ENCODE measurements at places on chromosomes 11 and 22.
A peak's percentile ranks its signal among the peaks of the same experiment; 100 is the strongest.

DNA sequence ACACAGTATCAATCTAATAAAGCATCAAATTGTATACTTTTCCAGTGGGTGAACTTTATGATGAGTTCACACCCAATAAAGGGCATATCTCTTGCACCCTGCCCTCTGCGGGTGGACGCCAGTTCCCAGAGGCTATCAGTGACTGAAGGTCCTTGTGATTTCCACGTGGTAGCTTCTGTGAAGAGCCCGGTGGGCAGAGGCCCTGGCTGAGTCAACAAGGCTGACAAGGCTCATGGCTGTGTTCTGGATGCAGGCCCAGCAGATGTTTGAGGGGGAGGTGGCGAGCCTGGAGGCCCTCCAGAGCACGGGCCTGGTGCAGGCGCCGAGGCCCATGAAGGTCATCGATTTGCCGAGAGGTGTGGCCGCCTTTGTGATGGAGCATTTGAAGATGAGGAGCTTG is 71.4 kb downstream of the PIWIL3 start:
- peak; percentile 40 for DNase-seq
- no peak overlapping the region for H3K4me3 ChIP-seq
- peaks cover 44% of the 10 kb centered on the region for H3K4me1 ChIP-seq
- H3K27me3 ChIP-seq: peaks cover 8% of the 10 kb centered on the region
- H3K27ac ChIP-seq: no peak overlapping the region

DNA sequence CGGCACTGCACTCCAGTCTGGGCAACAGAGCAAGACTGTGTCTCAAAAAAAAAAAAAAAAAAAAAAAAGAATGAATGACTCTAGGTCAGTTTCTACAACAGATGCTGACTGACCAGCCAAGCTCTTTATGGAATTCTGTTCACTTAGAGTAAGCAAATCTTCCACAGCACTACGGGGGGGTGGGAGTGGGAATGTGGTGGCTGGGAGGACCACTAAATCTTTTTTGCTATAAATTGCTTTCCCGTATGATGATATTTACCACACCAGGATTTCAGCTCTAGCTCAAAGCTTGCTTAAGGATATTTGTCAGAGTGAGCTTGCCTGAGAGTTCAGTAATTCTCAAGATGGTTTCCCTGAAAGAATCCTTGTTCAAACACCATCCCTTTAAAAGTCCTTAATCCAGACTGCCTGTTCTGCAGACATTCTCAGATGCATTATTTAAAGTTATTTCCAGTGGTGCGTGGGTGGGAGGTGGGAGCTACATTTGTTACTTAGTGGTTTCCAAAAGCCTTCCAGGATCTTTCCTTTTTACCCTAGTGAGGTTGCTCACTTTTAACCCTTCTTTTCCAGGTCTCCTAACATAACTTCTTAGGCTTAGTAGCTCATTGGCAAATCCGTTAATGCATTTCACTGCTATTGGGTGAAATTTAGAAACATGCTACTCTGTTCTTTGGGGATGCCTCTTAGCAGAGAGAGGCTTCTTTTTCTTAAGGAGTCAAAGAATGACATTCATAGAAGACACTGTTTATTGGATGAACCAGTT is 65.9 kb downstream of the UBASH3B start:
- DNase-seq: peak; percentile 46
- no peak overlapping the region for H3K4me3 ChIP-seq
- H3K27ac ChIP-seq: no peak overlapping the region
- no peaks in the 10 kb centered on the region for H3K27me3 ChIP-seq
- peaks cover 28% of the 10 kb centered on the region for H3K4me1 ChIP-seq

DNA sequence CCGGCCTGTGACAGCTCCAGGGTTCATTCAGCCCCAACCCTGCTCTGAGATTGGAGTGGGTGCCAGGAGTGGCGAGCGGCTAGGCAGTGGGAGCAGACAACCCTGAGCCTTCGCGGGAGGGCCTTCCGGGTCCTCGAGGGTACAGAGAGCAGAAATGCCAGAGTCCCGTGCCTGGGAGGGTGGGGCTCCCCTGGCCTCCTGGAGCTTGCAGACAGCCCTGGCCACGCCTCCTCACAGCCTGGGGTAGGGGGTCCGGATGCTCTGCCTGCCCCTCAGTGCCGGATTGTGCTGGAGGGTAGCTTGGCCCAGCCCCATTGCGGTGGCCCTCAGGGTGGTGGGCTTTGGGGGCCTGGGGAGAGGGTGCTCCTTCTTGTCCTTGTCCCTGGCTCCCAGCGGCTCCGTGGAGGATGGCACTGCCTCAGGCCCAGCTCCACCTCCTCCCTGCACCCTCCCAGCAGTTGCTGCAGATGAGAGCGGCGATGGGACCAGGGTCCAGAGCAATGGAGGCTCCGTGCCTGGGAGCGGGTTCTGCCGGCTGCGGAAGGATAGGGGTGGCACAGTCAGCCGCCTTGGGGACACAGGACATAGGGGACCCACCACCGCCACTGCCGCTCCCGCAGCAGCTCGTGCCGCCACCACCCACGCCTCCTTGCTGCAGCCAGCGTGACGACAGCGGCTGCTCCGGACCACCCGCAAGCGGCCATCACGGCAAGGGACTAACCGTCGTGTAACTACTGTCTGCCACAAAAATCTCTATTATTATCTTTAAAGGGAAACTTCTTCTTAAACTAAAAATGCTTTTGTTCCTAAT is 34.9 kb upstream of the OR10G7 start:
- DNase-seq: no peak
- peaks cover 50% of the 10 kb centered on the region for H3K27me3 ChIP-seq
- no peaks in the 10 kb centered on the region for H3K4me1 ChIP-seq
- no peak overlapping the region for H3K27ac ChIP-seq
- peak overlapping the region; percentile 29 for H3K4me3 ChIP-seq
- no peaks in the 10 kb centered on the region for H3K36me3 ChIP-seq

DNA sequence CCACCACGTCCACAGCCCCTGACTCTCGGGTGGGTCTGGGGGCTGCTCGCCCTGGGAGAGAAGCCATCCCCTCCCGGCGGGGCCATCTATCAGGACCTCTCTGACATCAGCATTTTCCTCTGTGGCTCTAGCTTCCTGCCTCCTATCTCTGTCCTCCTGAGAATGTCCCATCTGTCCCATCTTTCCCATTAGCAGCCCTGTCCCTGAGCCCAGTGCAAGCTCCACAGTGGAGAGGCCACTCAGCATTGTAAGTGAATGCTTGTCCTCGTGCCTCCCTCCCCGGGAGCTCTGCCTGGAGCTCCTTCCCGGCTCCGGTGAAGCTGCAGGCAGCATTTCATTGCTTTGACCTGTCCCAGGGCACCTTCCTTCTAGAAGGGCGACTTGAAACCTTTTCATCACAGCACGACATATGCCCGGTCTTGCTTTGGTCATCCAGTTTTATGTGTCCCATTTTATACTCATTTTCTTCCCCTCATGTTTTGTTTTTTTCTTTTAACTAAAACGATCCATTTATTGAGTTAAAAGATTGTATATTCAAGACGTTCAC is 49.7 kb downstream of the RTN4R start:
- no peak for DNase-seq
- H3K36me3 ChIP-seq: no peaks in the 10 kb centered on the region
- H3K4me1 ChIP-seq: peaks cover 11% of the 10 kb centered on the region

DNA sequence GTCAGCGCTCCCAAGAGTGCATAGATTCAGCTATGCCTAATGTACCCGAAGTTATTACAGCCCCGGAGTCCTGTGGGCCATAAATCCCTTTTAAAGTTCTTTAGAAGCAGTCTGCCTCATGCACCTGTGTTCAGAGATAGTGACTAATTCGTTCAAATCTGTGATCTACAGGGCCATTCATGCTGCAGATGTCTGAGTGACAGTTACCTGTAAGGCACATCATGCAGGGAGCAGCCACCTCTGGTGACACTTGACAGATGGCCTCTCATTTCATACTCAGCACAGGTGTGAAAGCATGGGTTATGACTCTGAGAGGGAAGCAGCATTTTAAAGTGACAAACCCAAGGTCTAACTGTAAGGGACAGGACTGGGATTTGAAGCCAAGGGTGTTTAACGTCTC is 2.4 kb upstream of the E2F8 start:
- H3K4me3 ChIP-seq: no peak overlapping the region
- no peaks in the 10 kb centered on the region for H3K36me3 ChIP-seq
- DNase-seq: no peak
- H3K4me1 ChIP-seq: peaks cover 34% of the 10 kb centered on the region
- no peak overlapping the region for H3K27ac ChIP-seq
- peaks cover 21% of the 10 kb centered on the region for H3K27me3 ChIP-seq

- no peak overlapping the region for H3K4me3 ChIP-seq
- H3K36me3 ChIP-seq: no peaks in the 10 kb centered on the region
- no peaks in the 10 kb centered on the region for H3K4me1 ChIP-seq
- no peak for DNase-seq
- no peaks in the 10 kb centered on the region for H3K27me3 ChIP-seq
These were observed 22.2 kb downstream of the MRGPRG start for GRCh38 chr11:3196161-3197043.

DNA sequence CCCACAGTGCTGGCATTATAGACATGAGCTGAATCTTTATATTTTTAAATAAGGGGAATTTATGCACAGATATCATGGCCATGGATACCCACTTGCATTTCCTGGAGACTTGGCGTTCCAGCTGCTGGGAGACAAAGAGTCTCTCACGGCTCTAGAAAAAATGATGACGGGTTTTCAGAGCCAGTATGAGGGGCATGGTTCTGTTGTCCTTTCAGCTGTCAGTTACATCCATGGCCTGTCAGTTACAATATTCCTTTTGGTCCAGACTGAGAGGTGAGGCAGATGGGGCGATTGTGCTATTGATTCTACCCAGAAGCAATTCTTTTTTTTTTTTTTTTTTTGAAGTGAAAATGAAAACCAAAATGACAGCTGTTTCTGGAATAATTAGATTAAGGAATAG is 29.7 kb downstream of the USH1C start:
- no peak for DNase-seq
- H3K4me3 ChIP-seq: no peak overlapping the region
- H3K36me3 ChIP-seq: peaks cover 3% of the 10 kb centered on the region

- no peak for DNase-seq
- H3K4me3 ChIP-seq: peak overlapping the region; percentile 69
- H3K27ac ChIP-seq: no peak overlapping the region
- peaks cover 35% of the 10 kb centered on the region for H3K36me3 ChIP-seq
- H3K4me1 ChIP-seq: peaks cover 8% of the 10 kb centered on the region
These were observed 1.2 kb downstream of the SVIP start for GRCh38 chr11:22828373-22828772.

- H3K27ac ChIP-seq: no peak overlapping the region
- DNase-seq: no peak
- H3K4me3 ChIP-seq: no peak overlapping the region
- no peaks in the 10 kb centered on the region for H3K4me1 ChIP-seq
These were observed 1197.5 kb upstream of the TENM4 start for GRCh38 chr11:80638296-80638695.

DNA sequence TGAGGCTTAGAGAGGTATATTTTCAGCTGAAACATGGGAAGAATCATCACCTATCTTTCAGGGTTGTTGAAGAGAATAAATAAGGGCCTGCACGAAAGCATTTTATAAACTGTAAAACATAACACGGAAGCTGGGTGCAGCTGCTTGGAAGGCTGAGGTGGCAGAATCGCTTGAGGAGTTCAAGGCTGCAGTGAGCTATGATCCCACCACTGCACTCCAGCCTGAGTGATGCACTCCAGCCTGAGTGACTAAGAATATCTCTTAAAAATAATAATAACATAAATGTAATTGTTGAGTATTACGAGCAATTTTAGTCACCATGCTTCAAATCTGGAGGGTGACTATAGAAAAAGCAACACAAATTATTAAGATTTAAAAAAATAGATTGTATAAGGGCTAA is 16.3 kb downstream of the RBFOX2 start:
- no peaks in the 10 kb centered on the region for H3K36me3 ChIP-seq
- H3K4me1 ChIP-seq: peaks cover 50% of the 10 kb centered on the region
- DNase-seq: no peak
- H3K27ac ChIP-seq: no peak overlapping the region
- no peak overlapping the region for H3K4me3 ChIP-seq

- H3K4me1 ChIP-seq: no peaks in the 10 kb centered on the region
- H3K4me3 ChIP-seq: no peak overlapping the region
- no peaks in the 10 kb centered on the region for H3K36me3 ChIP-seq
- no peak overlapping the region for H3K27ac ChIP-seq
These were observed 1007.2 kb upstream of the RAG2 start for GRCh38 chr11:37605229-37605628.
